ENCODE measurements at places on chromosomes 11 and 22.
A peak's percentile ranks its signal among the peaks of the same experiment; 100 is the strongest.

GRCh38 chr11:113472471-113472870 lies 2.7 kb downstream of the DRD2 start:
- DNase-seq: peak; percentile 41

- DNase-seq: no peak
Observed at GRCh38 chr11:353179-353873, 16.0 kb upstream of the B4GALNT4 start.

DNA sequence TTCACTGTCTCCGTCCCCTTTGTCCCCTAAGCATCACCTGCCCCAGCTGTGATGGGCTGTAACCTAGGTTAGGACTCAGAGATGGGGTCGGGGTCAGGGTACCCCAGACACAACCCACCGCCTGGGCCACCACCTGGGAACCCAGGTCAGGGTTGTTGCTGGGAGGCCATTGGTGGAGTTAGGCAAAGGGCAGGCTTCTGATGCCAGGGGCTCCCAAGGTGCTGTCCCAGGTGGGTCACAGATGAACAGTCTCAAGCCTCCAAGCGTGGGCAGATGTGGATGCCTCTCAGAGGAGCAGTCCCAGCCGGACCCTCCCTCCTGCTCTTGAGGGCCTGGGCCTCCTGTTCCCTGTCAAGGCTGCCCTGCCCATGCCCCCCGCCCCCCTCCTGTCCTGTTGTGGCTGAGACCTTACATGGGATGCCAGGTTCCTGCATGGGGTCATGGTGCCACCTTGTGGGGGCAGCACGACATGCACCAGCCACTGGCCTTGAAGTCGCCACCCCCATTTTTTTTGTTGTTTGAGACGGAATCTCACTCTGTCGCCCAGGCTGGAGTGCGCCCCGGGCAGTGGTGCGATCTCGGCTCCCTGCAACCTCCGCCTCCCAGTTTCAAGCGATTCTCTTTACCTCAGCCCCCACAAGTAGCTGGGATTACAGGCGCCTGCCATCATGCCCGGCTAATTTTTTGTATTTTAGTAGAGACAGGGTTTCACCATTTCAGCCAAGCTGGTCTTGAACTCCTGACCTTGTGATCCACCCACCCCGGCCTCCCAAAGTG lies 12.1 kb downstream of the GATD1 start:
- peak; percentile 53 for DNase-seq

GRCh38 chr11:2440646-2441045 lies 3.7 kb downstream of the TRPM5 start:
- DNase-seq: no peak

- peak; percentile 39 for DNase-seq
Observed at GRCh38 chr11:44538375-44539054, 26.9 kb upstream of the CD82 start.

- no peak for DNase-seq
Observed at GRCh38 chr11:17250561-17251350, 25.8 kb upstream of the NUCB2 start.

GRCh38 chr11:2688381-2689231 lies 11.2 kb downstream of the KCNQ1OT1 start:
- DNase-seq: no peak

GRCh38 chr11:125343086-125343717 lies 152.9 kb downstream of the FEZ1 start:
- no peak for DNase-seq

GRCh38 chr22:38921806-38922205 lies 35.6 kb upstream of the APOBEC3A start:
- DNase-seq: no peak

DNA sequence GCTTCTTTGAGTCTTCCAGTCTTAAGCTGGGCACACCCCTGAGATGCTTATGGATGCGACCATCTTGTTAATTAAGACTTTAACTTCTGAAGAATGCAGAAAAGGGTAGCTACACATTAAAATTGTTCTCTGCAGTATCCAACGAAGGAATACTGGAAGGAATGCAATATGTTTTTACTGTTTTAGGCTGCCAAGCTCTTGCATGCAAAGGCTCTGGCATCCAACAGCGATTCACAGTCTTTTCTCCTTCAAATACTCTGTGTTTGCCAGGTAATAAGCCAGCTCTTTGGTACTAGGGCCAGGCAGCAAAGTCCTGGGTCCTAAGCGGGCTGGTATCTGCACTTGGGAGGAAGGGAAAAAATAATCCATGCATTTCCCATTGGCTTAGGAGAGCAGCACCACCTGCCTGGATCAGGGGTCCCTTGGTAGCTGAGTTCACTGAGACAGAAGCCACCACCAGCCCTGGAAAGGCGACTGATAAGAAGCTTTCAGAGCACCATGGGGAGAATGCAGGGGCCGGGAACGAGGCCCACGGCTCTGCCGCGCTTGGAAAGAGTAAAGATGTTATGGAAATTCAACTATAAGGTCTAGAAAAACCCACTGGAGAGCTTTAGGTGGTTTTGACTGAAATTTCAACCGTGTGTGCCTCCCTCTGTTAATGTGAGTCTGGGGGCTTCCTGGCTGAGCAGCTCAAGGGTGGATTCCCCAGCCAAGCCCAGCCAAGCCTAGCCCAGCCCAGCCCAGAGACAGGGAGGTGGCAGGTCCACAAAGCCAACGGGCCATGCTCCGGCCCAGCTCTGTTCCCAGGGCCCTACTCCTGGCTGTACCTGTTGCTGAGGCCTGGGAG lies 67.0 kb upstream of the CCND1 start:
- no peak for DNase-seq

GRCh38 chr11:67649634-67650510 lies 658 bp downstream of the ACY3 start:
- no peak for DNase-seq

DNA sequence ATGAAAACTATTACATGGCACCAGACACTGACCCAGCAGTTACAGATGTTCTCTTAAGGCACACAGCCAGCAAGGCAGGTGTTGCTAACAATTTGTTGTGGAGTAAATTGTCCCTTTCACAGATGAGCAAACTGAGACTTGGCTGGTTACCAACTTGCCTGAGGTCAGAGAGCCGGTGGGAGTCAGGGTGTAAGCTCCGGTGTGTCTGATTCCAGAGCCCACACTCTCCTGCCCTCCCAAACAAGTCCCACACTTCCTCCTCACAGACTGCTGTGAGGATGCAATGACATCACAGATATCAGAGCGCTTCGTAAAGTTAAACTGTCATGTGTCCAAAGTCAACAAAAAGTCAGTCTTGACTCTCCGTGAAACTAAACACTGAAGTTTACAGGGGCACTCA lies 12.5 kb downstream of the GDPD5 start:
- DNase-seq: no peak

DNA sequence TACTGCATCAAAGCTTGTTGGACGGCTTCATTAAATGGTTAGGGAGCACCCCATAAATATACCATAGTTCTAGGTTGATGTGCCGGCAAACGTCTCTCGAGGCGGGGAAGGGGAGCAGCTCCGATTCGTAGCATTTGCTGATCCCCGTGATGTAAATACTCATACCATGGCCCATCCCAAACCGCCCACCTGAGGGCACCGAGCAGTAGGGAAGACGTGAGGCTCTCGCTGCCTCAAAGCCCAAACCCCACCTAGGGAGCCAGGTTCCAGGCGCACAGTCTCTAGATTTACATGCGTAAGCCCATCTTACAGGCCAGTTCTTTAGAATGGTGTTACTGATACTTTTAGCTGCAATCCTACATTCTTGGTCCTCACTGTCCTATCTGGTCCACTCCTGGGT lies 124.0 kb downstream of the FEZ1 start:
- no peak for DNase-seq

DNA sequence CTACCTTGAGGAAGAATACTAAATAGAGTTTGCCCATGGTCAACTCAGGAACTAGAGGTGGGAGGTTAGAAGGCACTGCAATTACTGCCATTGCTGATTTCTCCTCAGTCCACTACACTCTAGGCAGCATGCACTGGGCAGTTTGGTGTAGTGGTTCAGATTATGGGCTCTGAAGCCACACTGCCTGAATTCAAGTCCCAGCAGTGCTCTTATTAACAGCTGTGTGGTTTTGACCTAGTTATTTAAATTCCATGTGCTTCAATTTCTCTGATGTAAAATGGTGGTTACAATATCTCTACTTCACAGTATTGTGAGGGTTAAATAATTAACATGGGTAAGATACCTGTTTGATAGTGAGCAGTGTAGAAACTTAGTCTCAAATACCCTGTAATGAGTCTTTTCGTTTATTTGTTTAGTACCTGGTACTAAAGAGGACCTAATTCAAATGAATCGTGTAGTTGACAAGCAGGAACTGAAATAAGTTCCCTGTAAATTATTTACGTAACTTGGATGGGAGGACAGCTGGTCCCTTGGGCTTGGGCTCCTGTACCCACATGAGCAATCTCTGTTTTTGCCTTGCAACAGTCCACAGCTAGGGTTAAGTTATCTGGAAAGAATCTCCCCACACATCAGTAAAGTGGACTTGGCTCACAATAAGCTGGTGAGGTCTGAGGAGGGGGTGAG lies 17.8 kb downstream of the PRR5L start:
- DNase-seq: no peak

DNA sequence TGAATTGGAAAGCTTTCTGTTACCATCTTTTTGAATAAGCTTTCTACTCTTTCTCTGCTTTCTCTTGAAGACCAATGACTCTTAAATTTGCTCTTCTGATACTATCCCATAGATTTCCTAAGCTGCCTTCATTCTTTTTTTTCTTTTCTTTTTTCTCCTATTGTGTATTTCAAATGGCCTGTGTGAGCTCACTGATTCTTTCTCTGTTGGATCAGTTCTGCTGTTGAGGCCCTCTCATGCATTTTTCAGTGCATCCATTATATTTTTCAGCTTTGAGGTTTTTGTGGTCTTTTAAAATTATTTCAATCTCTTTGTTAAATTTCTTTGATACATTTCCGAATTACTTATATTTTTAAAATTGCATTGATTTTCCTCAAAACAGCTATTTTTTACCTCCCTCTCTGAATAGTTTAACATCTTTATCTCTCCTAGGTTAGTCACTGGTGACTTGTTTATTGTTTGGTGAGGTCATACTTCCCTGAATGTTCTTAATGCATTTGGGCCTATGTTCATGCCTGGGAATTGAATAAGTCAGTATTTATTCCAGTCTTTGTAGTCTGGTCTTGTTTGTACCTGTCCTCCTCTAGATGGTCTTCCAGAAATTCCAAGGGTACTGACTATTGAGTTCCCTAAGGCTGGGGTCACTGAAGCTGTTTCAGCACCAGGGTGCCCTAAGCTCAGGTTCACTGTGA lies 110.6 kb upstream of the SERPIND1 start:
- no peak for DNase-seq

DNA sequence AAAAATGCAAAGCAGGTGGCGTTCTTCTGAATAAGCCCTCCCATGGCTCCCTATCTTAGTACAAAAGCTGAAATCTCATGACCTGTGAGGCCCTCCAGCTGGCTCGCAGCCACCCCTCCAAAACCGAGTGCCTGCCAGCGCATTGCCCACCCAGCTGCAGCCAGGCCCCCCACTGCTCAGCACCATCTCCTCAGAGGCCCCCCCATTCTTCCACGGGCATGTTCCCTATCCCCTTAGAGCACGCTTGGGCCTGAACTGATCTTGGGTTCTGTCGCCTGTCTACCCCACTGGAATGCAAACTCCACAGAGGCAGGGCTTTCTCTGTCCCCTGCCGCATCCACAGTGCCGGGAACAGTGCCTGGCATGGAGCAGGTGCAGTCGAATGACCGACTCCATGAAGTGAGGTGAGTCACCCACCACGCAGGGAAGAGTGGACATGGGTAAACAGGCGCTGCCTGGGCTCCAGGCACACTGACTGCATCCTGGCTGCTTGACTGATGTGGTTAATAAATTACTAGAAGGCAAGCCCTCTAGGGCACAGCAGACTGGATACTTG lies 11.3 kb upstream of the EFCAB6 start:
- DNase-seq: no peak

- DNase-seq: no peak
Observed at GRCh38 chr11:61917334-61918109, at the start of gene RAB3IL1. Gene RAB3IL1 (minus strand): TSS chr11:61917566. CDS start chr11:61917367, 199 bp downstream.

- DNase-seq: no peak
Observed at GRCh38 chr11:103727262-103727661, 309.2 kb upstream of the DDI1 start.

All from NCI-H524 (cell line).